ENCODE measurements at places on chromosomes 6 and 20.

DNA sequence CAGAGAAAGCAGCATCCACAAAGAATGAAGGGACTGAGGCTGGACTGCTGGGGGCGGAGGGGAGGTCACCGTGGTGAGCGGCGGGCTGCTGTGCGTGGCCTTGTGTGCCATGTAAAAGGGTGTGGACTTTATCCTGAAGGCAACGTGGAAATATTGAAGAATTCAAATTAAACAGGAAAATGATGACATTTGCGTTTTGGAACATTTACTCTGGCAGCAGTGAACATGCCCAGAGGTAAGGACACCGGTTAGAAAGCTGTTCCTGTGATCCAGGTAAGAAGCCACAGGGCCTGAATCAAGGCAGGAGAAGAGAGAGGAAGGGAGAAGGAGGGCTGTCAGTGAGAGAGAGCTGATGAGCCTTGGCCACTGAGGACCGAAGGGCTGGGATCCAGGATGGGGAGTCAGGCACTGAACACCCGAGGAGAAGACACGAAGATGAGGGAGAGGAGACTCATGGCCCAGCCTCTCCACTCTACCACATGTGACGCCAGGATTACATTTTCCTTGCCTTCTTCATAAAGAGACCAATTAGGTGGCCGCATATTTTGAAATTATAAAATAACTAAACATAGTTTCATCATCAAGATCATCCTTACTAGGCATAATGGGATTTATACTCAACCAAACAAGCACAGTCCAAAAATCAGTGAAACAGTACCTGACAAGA is 58.4 kb downstream of the TRAM2 start:
- no peak for DNase-seq

DNA sequence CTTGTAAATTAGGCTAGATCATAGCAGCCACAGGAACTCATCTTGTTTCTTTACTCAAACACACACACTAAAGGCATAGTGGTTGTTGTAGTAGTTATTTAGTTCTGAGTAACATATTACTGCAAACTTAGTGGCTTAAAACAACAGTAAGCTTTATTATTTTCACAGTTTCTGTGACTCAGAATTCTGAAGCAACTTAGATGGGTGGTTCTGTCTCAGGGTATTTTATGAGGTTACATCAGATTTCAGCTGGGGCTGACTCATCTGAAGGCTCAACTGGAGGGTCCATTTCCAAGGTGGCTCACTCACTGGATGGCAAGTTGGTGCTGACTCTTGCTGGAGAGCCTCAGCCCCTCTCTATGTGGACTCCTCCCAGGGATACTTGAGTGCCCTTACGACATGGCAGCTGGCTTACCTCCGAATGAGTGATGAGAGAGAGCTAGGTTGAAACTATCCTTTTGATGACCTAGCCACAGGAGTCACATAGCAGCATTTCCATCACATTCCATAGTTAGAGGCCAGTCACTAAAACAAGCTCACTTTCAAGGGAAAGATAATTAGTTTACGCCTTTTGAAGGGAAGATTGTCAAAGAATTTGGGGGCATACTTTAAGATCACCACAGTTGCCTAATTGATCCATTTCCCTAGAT is 136.5 kb upstream of the PRND start:
- no peak for DNase-seq

DNA sequence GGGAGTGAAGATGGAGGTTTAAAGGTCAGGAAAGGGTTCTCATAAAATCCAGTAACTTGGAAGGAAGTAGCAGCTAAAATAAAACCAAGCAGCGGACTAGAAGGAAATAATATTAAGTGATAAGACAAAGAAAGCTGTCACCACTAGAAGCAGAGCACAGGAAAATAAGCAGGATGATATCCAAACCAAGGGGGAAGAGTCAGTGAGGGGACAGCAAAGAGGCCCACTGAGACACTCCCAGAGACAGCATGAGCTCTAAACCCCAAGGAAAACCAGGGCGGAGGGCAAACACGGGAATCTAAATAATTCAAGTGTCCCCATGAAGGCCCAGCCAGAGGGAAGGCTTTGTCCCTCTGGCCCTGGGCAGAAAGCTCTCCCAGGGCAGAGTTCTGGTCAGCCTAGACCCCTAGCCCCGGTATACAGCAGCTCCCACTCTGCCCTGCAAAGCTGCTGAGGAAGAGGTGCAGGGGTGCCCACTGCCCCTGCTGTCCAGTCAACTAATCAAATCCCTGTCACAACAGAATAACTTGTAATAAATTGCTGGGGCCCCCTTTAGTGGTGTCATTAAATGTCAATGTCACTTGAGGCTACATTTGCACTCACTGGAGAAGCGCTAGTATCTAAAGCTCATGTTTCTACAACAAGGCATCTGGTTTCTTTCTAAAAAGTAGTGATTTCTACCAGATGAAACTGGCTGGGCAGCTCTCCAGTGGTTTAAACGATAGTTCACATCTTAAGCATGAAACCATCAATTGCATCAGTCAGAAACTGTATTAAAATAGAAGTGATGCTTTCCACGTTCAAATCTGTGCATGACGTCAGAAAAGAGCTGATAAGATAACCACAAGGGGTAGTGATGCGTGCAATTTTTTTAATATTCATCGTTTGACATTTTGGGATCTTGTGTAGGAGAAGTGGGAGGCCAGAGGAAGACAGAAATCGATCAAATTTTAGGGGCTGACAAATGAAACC is 13.6 kb downstream of the PDE10A start:
- no peak for DNase-seq

- no peak for DNase-seq
Measured at GRCh38 chr6:45024610-45025009, 303.5 kb upstream of the RUNX2 start.

DNA sequence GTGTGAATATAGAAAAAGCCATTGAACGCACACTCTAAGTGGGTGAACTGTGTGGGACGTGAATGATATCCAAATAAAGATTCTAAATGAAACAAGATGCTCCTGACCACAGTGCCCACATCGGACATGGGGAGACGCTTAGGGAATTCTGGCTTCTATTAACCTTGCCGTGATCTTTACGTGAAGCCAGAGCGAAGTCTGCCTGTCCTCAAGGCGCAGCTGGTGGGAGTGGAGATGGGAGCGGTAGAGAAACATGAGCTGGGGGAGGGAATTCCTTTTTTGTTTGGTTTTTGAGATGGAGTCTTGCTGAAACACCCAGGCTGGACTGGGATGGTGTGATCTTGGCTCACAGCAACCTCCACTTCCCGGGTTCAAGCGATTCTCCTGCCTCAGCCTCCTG is 46.0 kb downstream of the VSTM2L start:
- peak; percentile 12 for DNase-seq

DNA sequence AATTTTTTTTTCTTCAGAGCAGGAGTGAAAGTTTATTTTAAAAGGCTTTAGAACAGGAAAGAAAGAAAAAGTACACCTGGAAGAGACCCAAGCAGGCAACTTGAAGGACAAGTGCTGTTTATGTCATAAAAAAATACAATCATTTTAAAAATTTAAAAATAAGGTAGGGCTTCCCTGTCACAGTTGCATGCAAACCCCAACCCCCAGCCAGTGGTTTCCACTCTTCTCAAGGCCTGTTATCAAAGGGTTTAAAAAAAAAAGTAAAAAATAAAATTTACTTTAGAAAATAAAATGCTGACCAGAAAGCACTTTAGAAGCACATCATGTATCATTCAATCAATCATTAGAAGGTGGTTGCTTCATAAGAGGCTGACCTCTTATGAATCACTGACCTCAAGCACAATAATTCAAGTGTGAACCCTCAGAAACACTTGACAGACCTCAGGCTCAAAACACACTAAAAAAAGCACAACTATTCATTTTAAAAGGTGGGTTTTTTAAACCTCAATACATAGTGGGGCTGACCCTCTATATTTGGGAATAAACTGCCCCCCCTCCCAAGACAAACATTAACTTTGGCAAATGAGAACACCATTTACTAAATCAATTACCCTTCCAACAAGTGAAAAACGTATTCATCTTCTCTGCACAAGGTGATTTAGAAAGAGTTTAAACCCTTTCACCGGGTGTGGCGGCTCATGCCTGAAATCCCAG is 15.6 kb downstream of the ILRUN start:
- DNase-seq: no peak

DNA sequence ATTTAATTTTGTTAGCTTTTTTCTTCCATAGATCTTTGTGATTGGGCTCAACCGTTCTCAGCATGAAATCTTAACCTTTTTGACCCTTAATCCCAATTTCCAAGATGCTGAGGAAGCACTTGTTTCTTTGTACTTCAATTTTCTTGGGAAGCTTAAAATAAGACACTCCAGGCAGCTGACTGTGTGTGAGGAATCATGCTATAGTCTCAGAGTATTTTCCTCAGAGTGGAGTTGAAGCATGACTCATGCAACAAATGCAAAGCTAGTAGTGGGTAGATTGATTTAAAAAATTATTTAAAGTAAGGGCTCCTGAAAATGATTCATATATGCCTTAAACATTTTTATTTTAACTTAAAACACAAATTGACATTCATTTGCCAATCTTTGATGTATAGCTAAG is 168.7 kb downstream of the BTBD3 start:
- DNase-seq: no peak

- peak; percentile 32 for DNase-seq
Measured at GRCh38 chr6:170058878-170059485, 231.9 kb downstream of the DLL1 start.

DNA sequence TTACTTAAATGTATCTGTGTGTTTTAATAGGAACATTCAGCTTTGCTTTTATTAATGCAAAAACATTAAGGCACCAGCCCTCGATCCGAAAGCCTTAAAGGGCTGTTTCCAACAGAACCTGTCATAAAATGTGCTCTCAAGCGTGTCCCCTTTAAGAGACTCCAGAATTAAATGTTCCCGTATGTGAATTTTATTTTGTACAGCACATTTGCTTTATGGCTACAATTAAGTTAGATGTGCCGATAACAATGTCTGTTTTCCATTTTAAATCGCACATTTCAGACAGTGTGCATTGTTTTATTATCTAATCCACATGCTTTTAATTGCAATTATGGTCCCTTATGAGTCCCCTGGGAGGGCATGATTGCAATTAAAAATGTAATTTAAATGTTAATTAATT is 198.9 kb downstream of the TSHZ2 start:
- DNase-seq: no peak

DNA sequence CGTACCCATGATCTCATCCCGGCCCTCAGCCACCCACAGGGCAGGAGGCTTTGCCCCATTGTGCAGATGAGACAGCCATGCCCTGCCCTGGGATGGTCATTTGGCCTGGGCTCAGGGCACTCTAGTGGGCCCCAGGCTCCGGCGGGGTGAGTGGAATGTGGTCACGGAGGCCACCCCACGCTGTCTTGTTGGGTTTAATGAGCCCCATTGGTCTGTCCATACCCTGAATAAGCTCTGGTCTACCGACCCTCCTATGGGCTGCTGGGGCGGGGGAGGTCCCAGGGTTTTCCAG is 50.6 kb downstream of the FGD2 start:
- no peak for DNase-seq

DNA sequence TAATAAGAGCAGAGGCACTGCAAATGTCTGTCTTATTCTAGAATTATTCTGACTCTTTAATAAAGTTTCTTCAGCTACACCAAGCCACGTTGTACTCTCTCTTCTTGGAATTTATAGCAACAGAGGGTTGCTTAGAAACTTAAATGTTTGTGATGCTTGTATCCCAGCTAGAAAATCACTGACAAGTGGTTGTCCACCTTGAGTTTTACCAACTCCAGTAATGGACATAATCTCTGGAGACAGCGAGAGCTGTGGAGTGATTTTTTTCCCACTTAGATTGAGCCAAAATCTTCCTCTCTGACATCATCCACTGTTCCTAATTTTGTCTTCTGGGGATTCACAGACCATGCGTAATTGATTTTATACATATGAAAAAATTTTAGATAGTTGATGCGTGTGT is 8.0 kb downstream of the ECT2L start:
- no peak for DNase-seq

GRCh38 chr20:56069016-56069415 is 63.7 kb upstream of the CBLN4 start:
- DNase-seq: no peak

DNA sequence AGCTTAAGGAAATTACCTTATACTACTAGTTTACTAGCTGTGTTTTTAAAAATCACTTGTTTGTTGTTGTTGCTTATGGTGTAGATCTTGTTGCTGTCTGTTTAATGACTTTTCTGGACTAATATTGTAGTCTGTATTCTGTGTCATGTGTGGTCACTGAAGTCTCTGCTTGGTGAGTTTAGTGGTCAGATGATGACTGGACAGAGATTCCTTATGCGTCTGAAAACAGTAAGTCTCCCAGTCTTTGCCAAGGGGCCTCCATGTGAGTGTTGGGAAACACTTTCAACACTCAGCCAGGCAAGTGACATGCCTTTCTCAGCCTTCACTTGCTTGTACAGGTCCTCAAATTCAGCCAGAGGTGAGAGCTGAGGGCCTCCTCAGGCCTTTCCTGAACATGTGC is 256.9 kb upstream of the RNF24 start:
- no peak for DNase-seq

GRCh38 chr20:46666818-46667515 is 15.7 kb upstream of the SLC13A3 start:
- DNase-seq: no peak

DNA sequence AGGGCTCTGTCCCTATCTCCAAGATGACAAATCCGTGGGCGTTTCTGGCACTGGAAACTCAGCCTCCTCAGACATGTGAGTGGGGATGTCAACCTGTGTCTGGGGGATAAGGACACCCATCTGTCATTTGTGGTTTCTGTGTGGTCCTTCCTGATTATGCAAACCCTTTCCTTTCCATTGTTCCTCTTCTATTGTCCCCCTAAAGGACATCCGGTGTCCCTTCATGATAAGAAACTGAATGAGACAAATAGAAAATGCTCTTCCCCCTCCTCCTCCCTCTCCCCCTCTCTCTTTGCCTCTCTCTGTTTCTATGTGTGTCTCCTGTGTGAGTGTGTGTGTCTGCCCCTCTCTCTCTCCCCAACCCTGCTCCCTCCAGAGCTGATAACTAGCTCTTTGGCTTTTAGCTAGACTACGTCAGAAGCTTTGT is 11.5 kb upstream of the GLP1R start:
- peak; percentile 12 for DNase-seq

DNA sequence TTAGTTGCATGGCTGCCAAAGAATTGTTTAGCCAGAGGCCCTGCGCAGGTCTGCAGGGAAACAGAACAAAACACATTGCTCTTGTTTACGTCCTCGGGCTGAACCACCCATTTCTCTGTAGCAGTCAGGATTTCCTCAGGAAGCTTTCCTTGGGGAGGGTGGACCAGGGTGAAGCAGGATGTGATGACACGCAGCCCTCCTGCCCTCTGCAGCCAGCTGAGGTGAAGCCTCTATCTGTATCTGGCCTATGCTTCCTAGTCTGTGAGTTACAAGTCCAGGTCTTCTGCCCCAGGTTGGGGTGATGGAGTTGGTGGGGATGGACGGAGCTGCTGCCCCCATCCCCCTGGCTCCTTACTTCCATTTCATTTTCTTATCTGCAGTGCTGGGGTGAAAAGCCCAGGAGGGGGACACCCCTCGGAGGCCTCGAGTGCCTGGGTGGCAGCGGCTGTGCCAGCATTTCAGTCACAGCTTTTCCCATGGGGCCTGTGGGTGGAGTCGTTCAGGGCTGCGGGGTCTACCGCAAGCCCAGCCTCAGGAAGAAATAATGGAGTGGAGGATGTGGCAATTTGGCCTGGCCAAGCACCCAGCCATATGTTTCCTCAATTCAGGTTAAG is 24.9 kb downstream of the SASH1 start:
- peak; percentile 79 for DNase-seq

- DNase-seq: no peak
Measured at GRCh38 chr20:32849577-32849976, 9.1 kb upstream of the EFCAB8 start.

Measured in islet precursor cell (in vitro differentiated cells).